NCI-H2171 (cell line): ENCODE measurements at places on chromosomes 2 and 18.

DNA sequence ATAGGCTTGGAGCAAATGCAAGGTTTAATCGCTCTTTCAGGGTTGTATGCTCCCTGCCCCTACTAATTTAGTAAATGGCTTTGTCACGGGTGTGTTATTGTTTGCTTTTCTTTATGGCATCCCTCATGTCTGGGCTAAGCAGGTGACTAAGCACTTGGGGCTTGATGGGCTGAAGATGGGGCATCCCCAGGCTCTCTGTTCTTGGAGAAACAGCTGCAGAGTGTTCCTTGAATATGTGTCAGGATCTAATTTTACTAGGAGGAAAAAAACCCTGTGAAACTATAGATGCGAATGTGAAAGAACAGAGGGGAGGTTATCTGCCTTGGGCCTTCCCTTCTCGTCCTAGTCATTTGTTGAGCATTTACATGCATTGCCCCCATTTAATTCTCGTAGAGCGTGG, 94.7 kb upstream of the TAF1B start:
- no peak for DNase-seq

DNA sequence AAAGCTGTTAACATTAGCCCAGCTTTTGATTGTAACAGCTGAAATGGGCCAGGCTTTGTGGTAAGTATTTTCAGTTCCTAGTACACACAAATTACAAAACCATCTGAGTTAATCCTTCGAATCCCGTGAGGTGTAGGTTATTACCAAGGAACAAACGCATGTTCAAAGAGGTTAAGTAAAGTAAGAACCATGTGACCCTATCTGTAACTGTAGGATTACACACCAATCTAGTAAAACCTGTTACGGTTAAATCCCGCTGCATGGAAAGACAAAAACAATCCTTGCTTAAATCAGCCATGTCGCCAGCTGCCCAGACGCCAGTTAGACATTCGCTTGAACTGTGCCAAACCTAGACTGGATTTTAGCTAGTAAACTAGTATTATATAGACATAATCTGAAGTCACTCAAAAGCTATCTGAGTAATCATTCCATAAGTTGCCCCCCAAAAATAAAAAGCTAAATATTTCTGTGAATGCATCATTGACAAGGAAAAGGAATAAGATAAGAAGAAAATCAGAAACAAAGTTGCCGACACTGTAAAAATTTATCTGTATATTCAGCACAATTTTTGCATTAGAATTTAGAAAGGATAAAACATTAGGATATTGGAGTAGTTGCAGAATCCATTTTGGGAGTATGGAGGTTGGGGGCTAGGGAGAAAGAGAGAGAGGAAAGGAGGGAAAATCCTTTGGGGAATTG, 638.0 kb downstream of the CNTNAP5 start:
- no peak for DNase-seq

DNA sequence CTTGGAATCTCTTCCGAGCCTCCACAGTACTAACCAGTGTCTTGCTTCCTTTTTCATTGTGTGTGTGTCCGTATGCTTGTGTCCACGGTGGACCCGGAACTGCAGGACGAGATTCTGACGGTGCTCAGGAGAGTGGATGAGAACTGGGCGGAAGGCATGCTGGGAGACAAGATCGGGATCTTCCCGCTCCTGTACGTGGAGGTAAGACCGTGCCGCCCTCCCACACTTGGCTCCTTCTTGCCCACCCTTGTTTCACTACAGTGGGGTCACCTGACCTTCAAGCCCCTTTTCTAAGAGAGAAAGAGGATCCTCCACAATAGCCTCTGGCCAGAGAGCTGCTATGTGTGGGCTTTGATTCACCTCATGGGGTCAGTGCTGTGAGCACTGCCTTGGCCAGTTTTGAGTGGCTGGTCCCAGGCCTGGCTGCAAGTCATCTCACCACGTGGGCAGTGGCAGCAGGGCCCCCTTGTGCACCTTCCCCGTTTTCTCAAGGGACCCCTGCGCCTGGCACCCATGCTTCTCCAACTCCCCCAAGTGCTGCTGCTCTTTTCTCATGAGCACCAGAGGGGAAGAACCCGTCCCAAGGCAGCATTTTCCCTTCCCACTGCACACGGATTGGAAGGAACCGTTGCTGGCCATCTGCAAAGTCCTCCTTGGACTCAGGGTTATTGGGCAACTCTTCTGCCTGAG, 242.1 kb downstream of the SEPTIN10 start:
- DNase-seq: no peak

GRCh38 chr18:10370716-10371115, 83.7 kb upstream of the APCDD1 start:
- no peak for DNase-seq

- no peak for DNase-seq
These were observed 11.4 kb upstream of the NR4A2 start for GRCh38 chr2:156343940-156344301.

- DNase-seq: no peak
These were observed 16.6 kb downstream of the POLE4 start for GRCh38 chr2:74975016-74975415.

DNA sequence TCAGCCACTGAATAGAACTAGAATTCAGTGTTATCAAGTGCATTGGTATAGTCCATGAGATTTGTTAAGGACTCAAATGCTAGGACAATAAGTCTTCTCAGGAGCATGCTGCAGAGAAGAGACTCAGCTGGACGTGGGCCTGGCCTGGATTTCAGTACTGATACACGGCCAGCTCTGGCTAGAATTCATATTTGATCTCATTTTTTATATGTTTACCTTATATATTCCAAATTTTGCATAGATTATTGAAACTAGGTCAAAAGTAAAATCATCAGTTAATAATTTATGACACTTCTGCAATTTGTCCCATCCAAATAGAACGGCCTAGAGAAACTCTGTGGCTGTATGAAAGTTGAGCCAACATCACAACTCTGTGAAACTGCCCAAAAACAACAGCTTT, 262.0 kb downstream of the DLGAP1 start:
- DNase-seq: no peak
